Urinary bladder (tissue), 4 donors: ENCODE measurements at places on chromosomes 7 and 10. TPM values are rescaled to one million over a fixed set of nuclear protein-coding genes. Genes with fewer than 3 reads are reported as not detected.

HOXA7 gene
- 3.7 TPM for total RNA-seq

WEE2 gene
- total RNA-seq: 0.42 TPM

C7orf57 gene
- 0.21 TPM for total RNA-seq

GJC3 gene
- total RNA-seq: not detected

ANKRD16 gene
- total RNA-seq: 8.8 TPM

TMEM270 gene
- not detected for total RNA-seq

PDE6C gene
- not detected for total RNA-seq

CFTR gene
- 2.0 TPM for total RNA-seq

SPDYE2B gene
- not detected for total RNA-seq
